ENCODE measurements at places on chromosomes 5 and 9.

GRCh38 chr9:134039386-134040175 is 14.3 kb downstream of the BRD3OS start:
- no peak for DNase-seq

GRCh38 chr5:40904994-40905306 is 4.3 kb upstream of the C7 start:
- DNase-seq = no peak

DNA sequence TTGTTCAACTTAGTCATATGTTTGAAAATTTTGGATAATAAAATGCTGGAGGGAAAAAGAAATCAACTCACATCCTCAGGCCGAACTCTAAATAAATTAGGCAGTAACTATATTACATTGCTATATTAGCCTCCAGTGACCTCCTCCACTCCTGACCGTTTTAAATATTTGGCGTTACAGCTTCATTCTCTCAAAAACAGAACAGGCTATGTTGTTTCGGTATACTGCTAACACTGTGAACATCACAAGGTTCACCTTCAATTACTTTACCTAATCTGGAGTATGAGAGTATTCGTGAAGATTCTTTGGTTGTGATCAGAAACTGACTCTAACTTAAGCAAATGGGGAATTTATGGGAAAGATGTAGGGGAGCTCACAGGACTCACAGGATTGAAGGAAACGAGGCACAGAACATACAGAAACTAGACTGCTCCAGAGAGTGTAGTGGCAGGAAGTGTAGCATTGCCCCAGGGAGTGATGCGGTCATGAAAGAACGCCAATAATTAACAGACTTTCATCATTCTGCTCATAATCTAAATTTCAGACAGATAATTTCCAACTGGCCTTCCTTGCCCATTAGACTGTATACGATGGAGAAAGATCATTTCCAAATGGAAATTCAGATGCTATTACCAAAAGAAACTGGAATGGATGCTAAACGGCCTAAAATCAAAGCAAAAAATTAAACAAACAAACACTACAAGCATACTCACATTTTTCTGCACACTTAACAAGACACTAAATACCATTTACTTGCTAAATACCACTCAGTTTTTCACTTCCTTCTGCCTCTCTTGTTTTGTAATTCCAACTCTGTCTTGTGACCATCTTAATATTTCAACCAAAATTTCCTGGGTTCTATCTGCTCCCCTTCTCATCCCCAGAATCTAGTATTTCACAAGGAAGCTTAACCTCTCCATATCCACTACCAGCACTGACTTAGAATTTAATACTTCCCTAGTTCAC is 110.1 kb upstream of the LPAR1 start:
- DNase-seq = no peak

DNA sequence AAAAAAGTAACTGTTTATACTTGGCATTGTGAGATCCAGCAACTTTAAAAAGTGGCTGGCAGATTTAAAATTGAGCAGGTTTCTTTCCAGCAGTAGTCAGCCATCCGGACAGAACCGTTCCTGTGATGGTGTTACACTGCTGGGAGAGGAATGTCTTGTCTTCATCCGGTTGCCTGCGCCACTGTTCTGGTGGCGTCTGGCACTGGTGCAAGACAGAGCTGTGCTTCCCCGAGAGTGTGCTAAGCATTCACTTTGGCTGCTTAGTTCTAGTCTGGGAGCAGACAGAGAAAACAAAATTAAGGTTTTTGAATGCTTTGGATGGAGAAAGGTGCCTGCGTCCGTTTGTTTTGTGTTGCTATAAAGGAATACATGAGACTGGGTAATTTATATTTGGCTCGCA is 35.5 kb upstream of the CREBRF start:
- DNase-seq = no peak

DNA sequence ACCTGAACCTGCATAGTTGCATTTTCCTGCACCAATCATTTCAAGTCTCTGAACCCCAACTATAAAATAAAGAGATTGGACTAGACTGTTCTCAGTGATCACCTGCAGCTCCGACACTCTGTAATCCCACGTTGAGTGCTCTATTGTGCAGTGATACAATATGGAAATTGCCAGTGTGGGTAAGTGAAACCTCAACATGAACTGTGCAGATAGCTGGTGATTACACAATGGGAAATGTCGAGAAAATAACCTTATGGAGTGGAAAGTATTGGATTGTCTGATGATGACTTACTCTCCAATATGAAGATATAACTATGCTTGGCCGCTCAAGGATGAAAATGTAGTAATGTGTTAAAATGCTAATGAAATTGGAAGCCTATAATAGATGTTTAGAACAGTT is 293.1 kb upstream of the BRINP1 start:
- no peak for DNase-seq

DNA sequence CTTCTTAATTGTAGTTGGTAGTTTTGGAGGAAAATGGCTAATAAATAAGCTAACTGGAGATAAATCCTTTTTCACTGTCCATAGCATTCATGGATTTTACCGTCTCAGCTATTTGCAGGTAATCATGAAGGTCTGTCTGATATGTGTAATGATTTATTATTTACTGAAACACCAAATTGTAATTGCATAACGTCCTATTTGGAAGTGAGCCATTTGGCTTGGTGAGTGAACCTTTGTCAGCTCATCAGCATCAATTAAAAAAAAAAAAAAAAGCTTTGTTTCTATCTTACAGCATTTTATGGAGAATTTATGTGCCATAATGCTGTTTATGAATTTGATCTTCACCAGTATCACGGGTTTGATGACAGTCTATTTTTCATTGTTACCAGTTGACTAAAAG is 20.2 kb downstream of the RECK start:
- no peak for DNase-seq

GRCh38 chr9:113636165-113636564 is 172.6 kb downstream of the RGS3 start:
- no peak for DNase-seq

GRCh38 chr5:137231540-137231939 is 267.6 kb downstream of the SPOCK1 start:
- DNase-seq = no peak

DNA sequence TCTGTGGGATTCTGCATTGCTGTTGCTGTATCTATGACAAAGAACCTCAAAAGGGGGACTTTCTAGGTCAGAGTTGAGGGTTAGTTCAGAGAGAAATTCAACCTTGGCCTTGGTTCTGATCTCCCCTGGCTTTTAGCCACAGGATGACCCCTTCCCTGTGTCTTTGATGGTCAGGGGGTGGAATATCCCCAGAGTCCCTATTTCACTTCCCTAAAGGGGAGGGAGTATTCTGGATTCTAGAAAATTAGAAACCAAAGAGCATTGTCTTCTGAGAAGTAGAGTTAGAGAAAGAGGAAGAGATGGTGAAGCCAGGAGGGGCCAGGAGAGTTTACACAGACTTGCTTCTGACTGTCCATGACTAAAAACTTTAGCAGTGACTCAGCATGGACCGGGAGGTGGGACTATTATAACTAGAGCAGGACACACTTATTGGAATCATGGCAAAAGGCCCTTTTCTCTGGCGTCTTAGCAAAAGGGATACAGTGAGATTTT is 56.2 kb upstream of the LPAR1 start:
- DNase-seq = no peak

DNA sequence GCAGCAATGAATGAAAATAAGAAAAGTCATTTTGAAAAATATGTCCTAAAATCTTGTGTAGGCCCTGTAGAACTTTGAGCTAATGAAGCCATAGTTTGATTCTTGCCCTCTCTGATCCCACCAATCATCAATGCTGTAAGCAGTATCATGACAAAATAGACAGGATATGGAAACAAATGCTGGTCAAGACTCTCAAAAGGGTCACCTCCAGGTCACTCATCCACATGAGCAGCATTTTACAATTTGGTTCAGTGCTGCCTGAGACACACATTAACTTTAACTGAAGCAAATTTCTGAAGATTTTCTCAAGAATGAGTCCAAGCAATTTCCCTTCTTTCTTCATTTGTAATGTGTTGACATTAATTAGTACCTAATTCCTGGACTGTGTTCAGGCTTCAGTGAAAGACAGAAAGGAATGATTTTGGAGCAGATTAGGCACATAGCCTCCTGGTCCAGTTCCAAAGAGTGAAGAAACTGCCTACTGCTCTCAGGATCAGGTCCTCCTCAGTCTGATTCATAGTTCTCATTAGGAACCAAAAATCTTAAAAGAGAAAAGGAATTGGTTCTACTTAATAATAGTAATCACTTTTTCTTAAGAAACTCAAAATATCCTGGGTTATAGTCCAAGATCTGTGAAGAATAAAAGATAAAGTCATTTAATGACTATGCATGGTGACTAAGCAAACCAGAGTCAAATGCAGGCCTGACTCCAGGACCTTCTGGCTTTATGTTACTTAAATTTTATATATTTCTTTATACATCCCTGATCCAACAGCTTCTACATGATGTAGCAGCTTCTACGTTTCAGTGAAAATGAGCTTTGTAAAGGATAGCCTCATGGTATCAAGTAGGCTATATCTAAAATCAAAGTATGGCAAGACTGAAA is 192.1 kb upstream of the RGMB start:
- DNase-seq = no peak

GRCh38 chr5:57532513-57533497 is 50.2 kb upstream of the ACTBL2 start:
- no peak for DNase-seq

- DNase-seq = no peak
Measured at GRCh38 chr9:28105001-28105400, 531.7 kb upstream of the C9orf72 start.

- no peak for DNase-seq
Measured at GRCh38 chr9:135718616-135719015, 16.6 kb downstream of the KCNT1 start.

DNA sequence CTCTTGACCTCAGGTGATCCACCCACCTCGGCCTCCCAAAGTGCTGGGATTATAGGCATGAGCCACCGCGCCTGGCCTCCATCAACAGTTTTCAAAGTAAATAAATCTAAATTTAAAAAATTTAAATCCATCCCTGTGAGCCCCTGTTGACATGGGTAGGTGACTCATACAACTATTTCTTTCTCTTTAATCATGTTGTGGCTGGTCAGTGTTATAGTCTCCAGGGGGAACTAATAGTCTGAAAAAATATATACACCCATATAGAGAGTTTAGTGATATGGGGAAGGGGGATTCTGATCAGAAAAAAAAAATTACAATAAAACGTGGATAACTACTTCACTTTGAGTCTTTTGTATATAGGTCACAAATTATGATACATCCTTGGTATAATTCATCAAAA is 159.2 kb downstream of the ZNF608 start:
- no peak for DNase-seq

DNA sequence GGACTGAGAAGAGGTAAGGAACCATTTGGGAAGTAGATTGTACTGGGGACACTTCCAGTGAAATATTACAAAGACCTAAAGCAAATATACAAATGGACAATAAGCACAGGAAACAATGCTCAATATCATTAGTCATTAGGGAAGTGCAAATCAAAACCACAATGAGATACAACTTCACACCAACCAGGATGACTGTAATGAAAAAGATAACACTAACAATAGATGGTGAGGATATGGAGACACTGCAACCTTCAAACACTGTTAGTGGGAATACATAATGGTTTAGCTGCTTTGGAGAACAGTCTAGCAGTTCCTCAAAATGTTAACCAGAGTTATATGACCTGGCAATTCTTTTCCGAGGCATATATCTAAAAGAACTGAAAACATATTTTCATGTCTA is 149.7 kb downstream of the TRPM3 start:
- DNase-seq = no peak

DNA sequence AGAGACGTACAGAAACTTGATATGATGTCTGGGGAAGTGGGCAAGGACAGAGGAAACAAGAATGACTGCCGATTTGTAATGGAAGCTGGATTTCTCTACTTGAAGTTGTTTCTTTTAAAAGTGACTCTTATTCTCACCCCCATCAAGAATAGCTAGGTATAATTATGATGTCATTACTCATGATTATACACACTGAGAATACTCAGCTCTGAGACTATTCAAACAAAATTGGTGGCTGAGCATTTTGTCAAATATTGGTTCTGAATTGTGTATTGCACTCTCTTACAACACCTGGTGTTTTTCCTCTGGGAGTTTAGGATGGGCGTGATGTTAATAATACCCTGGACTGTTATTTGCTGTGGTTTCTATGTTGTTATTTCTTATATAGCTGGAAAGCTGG is 46.3 kb downstream of the MAST4 start:
- DNase-seq = no peak

- no peak for DNase-seq
Measured at GRCh38 chr5:150636391-150637244, 3.8 kb upstream of the SYNPO start.

- DNase-seq = no peak
Measured at GRCh38 chr9:127503379-127503921, 52.1 kb downstream of the LRSAM1 start.

DNA sequence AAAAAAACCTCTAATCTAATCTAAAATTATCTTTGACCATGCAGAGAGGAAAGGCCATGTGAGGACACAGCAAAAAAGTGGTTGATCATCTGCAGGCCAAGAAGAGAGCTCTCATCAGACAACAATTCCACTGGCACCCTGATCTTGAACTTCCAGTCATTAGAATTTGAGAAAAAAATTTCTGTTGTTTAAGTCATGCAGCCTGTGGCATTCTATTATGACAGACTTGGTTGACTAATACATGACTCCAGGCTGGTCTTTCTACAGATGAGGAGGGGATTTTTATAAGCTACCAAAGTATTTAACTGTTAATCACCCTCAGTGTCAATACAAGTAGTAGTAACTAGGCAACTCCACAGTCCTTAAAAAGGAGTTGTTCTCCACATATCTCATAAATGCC is 358.5 kb upstream of the RGMB start:
- no peak for DNase-seq

GRCh38 chr9:123996731-123997421 is 14.7 kb upstream of the LHX2 start:
- peak; percentile 60 for DNase-seq

DNA sequence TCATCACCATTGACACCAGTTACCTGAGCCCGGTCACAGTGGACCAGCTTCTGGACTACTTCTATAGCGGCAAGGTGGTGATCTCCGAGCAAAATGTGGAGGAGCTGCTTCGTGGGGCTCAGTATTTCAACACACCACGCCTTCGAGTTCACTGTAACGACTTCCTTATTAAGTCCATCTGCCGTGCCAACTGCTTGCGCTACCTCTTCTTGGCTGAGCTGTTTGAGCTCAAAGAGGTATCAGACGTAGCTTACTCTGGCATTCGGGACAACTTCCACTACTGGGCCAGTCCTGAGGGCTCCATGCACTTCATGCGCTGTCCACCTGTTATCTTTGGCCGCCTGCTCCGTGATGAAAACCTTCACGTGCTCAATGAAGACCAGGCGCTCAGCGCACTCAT is 520 bp downstream of the CCIN start:
- DNase-seq = no peak

GRCh38 chr5:73962801-73963425 is 336.9 kb downstream of the ARHGEF28 start:
- no peak for DNase-seq

- no peak for DNase-seq
Measured at GRCh38 chr5:41893074-41893851, 10.9 kb upstream of the RIMOC1 start.

GRCh38 chr9:92044936-92045335 is 70.3 kb downstream of the SPTLC1 start:
- no peak for DNase-seq
